ENCODE measurements at places on chromosomes 1 and 21.
A peak's percentile ranks its signal among the peaks of the same experiment; 100 is the strongest.

- no peak for DNase-seq
These were observed 16.7 kb downstream of the CNR2 start for GRCh38 chr1:23896491-23896890.

DNA sequence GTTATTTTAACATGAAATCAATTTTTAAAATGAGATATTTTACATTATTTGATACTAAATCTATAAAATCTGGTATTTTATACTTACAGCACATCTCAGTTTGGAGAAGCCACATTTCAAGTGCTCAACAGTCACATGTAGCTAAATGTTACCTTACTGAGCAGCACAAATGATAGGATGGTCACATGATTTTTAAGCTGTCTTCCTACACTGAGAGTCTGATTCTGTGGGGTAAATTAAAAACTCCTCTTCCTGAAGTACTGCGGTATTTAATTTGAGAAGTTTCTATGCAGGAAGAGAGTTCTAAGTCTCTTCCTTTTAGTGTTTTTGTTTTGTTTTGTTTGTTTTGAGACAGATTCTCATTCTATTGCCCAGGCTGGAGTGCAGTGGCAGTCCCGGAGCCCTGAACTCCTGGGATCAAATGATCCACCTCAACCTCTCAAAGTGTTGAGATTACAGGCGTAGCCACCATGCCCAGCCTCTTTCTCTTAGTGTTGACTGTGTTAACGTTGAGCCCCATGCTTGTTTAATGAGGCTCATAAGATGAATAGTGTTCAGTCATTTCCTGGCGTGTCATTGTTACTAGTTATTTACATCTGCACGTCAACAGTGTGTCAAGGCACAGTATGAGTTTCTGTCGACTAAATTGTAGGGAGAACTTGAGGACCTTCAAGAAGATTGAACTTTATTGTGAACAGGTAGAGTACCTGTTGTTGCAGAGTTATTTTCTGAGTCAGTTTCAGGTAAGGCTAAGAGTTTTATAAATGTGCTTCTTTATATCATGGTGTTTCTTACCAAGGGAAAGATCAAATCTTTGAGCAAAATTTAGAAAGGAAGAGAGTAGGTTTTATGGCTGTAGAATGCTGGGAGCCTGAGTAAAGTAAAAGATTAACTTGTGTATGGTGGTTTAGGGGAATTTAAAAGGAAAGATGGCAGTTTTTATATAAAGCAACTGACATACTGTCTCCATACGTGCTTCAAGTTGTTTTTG is 3.3 kb downstream of the CNST start:
- no peak for DNase-seq

GRCh38 chr1:37862330-37862729 is 2.9 kb upstream of the MTF1 start:
- DNase-seq = no peak

DNA sequence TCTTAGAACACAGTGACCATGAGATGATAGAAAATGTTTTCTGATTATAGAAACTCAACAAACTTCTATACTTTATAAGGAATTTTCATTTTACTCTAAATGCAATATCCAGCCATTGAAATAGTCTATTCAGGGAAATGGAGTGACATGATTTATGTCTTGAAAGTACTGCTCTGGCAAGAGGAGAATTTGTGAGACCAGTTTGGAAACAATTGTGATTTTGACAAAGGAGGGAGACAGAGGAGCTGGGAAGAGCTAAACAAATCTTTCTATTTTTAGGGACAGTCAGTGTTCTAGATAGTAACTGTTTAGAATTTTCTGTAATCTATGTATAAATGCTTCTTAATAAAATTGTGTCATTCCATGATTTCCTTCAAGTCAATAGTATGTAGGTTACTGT is 252.3 kb downstream of the FMN2 start:
- no peak for DNase-seq

DNA sequence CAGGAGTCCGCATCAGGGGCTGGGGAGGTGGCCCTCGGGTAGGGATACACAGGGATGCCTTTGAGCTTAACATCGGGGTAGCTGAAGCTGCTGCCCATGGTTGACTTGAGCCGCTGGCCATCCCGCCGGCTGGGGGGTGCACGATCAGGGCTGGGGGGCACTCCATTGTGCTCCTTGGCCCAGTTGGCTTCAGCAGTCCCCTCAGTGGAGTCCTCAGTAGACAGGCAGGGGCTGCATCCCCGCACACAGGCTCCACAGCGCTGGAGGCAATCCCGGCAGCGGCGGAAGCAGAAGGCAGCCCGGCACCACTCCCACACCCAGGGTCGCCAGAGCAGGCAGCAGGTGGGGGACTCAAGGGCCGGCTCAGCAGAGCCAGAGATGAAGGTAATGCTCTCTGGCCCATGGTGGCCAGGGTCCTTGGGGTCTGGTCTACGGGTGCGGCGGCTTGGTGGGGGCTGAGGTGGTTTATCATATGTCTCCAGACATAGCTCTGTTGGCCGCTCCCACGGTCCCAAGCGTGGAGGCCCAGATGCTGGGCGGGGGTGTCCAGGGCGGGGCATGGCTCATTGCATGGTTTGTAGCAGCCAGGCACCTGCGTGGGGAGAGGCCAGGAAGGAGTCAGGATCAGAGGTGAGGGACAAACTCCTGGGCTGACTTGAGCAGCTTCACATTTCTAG is 8.3 kb downstream of the KDF1 start:
- DNase-seq = no peak

GRCh38 chr1:152697701-152698600 is at the start of gene LCE2A:
Gene LCE2A (plus strand): TSS chr1:152698345. CDS start chr1:152698902, 557 bp downstream.
- DNase-seq = no peak

GRCh38 chr1:178102218-178102617 is 8.3 kb downstream of the RASAL2 start:
- DNase-seq = no peak

- no peak for DNase-seq
These were observed 24.9 kb downstream of the CCDC185 start for GRCh38 chr1:223417903-223418663.

- DNase-seq = no peak
These were observed 1695.3 kb downstream of the BRINP3 start for GRCh38 chr1:188782220-188782841.

- DNase-seq = peak; percentile 91
These were observed 184.5 kb downstream of the DHRS3 start for GRCh38 chr1:12433323-12434053.

GRCh38 chr1:236794585-236795034 is 482 bp upstream of the MTR start:
- DNase-seq = no peak

DNA sequence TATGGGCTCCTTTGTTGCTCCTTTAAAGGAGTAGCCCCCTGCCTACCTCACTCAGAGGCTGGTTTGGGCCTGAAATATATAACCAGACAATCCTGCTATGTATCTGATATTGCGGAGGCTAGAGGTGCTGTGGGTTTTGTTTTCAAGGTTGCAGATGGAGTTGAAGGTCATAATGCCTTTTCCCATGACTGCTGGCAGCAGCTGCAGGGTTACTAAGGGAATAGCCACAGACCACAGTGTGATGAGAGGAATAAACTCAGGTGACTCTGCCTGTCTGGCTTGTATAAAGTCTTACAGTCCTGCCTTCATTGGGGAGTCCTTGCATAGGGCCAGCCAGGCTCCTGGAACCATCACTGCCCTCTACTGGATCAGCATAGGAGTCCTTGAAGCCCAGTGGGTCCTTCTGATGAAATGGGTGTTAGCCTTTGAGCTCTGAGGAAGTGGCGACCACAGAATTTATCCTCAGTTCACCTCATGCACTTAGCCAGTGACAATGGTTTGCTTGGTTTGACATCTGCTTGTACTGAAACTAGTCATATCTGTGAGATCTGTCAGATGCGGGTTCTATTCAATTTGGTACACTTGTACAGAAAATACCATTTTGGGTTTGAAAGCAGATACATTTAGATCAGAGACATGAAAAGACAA is 174.4 kb upstream of the HMCN1 start:
- DNase-seq = peak; percentile 20

- no peak for DNase-seq
These were observed 49.4 kb upstream of the RGS7 start for GRCh38 chr1:241406421-241406820.

GRCh38 chr1:15579683-15580047 is 5.2 kb downstream of the AGMAT start:
- DNase-seq = peak; percentile 53

- no peak for DNase-seq
These were observed 121.6 kb upstream of the SLC25A33 start for GRCh38 chr1:9417695-9418094.

DNA sequence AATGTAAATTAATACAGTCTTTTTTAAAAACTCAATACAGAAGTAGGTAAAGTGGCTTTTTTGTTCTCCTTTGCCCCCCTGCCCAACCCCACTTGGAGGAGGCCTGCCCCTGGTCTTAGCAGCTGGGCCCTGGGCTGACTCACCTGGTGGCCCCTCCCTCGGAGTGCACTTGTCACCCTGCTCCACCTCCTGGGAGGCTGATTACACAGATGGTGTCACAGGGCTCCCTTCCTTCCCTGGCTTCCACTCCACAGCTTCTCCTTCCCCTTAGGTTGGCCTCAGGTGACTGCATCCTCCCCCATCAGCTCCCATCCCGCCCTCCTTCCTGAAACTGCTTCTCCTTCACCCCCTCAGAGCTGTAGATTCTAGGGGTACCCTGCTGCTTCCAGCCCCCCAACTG is 11.7 kb upstream of the CAPN9 start:
- DNase-seq = no peak

DNA sequence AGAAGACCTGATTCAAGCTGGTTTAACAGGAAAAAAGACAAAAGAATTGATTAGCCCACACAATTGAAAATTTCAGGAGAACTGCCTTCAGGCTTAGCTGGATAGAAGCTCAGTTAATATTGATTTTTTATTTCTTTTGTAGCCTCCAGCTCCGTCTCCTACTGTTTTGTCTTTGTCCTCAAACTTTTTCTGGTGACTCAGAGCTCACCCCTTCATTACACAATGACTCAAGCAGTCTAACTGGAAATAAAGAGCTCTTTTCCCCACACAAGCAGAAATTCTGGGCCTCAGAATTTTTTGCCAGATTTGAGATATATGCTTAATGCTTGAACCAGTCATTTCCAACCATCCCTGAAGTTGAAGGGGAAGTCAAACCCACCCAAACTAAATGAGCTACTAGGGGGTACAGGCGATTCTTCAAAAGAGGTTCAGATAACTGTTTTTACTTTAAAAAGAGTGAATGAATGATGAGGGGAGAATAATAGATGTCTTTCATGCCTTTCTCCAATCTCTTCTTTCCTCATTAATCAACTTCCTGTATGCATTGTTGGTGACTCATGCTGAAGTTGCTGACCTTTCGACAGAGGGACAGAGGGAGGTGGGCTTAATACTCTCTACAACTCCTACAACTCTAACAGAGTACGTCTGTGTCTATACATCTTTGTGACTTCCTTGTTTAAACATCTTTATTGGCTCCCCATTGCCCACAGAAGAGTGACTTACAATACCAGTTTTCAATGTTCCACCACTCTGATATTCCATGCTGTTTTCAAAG is 6.2 kb upstream of the ACP6 start:
- no peak for DNase-seq

GRCh38 chr21:43731891-43732711 is 13.2 kb downstream of the PDXK start:
- DNase-seq = no peak

- no peak for DNase-seq
These were observed 168.9 kb downstream of the FASLG start for GRCh38 chr1:172827841-172828240.

DNA sequence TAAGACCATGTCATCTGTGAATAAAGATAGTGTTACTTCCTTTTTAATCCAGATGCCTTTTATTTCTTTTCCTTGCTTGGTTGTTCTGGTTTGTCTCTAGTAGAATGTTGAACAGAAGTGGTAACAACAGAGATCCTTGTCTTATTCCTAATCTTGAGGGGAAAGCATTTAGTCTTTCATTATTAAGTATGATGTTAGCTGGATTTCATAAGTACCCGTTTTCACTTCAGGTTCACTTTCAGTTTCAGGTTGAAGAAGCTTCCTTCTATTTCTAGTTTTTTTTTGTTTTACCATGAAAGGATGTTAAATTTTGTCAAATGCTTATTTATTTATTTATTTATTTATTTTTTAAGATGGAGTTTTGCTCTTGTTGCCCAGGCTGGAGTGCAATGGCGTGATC is 22.3 kb upstream of the AGPAT3 start:
- DNase-seq = no peak

- DNase-seq = no peak
These were observed 190.2 kb downstream of the RASAL2 start for GRCh38 chr1:178284058-178284457.

GRCh38 chr1:78297836-78298235 is 192.9 kb upstream of the PTGFR start:
- DNase-seq = no peak

GRCh38 chr1:55156608-55157007 is 58.6 kb downstream of the USP24 start:
- DNase-seq = no peak

GRCh38 chr1:39091845-39092645 is 65.9 kb downstream of the NDUFS5 start:
- DNase-seq = peak; percentile 74

GRCh38 chr1:233549404-233549803 is 64.5 kb upstream of the KCNK1 start:
- DNase-seq = no peak

DNA sequence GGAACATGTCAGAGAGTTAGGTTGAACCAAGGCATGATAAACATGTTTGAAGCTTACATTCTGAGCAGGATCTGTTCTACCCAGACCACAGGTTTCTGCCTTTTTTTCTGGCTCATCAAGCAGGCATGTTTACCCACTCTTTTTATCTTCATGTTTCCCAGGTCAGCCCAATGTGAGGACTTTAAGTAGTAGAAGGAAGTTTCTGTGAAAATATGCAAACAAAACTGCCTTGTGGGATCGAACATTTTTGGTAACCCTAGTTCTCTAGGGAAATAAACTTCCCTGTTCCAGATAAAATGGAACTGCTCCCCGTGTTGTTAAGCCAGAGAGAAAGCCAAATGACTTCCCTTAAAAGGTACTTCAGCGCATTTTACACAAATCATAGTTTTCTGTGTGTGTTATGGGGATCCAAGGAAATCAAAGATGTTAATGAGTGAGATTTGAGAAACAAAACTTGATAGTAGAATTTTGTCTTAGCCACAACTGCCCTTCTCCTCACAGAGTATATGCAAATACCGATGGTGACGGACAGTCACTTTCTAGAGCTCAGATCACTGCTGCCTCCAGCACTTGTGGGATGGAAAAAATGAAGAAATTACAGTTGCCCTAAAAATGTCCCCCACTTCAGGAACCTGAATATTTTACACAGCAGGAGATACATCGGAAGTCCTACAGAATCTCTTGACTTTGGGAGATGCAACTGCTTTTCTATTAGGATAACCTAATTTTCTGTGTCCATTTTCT is 765 bp upstream of the HIPK1 start:
- DNase-seq = peak; percentile 64

GRCh38 chr1:42086146-42086545 is 67.1 kb upstream of the GUCA2B start:
- no peak for DNase-seq

- no peak for DNase-seq
These were observed 602.8 kb downstream of the BRINP3 start for GRCh38 chr1:189874715-189875435.

DNA sequence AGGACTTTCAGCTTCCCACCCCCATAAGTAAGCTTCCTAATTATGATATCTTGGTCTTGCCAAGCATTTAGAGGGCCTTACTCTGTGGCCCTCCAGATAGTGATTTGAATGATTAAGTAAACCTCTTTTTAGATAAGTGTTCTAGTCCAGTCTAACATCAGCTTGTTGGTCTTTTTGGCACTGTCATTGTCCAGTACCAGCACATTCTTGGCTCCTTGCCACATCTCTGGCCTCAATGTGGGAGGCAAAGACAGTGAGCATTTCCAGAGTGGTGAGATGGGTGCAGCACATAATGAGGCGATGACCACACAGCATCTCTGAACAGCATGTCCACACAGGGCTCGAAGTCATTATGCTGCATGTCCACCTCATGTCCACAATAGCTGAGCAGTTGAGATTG is 6.1 kb downstream of the CAPZA1 start:
- no peak for DNase-seq
